ENCODE measurements at places on chromosomes 7 and 10. TPM values are rescaled to one million over a fixed set of nuclear protein-coding genes. Genes with fewer than 3 reads are reported as not detected.

SPDYE9 gene
- 0.10 TPM for total RNA-seq

ACBD7 gene
- 59.7 TPM for total RNA-seq

EIF5AL1 gene
- total RNA-seq = 0.28 TPM

GRCh38 chr10:90227786-90228185, 526.4 kb downstream of the KIF20B start:
- H3K27me3 ChIP-seq = no peaks in the 10 kb centered on the region
- H3K4me1 ChIP-seq = no peaks in the 10 kb centered on the region
- no peaks in the 10 kb centered on the region for H3K36me3 ChIP-seq
- no peak for DNase-seq

GRCh38 chr10:86931872-86932271, 25.5 kb downstream of the MMRN2 start:
- peaks cover 4% of the 10 kb centered on the region for H3K4me1 ChIP-seq
- no peak for DNase-seq
- H3K36me3 ChIP-seq = peaks cover 24% of the 10 kb centered on the region
- no peak overlapping the region for H3K27ac ChIP-seq

DNA sequence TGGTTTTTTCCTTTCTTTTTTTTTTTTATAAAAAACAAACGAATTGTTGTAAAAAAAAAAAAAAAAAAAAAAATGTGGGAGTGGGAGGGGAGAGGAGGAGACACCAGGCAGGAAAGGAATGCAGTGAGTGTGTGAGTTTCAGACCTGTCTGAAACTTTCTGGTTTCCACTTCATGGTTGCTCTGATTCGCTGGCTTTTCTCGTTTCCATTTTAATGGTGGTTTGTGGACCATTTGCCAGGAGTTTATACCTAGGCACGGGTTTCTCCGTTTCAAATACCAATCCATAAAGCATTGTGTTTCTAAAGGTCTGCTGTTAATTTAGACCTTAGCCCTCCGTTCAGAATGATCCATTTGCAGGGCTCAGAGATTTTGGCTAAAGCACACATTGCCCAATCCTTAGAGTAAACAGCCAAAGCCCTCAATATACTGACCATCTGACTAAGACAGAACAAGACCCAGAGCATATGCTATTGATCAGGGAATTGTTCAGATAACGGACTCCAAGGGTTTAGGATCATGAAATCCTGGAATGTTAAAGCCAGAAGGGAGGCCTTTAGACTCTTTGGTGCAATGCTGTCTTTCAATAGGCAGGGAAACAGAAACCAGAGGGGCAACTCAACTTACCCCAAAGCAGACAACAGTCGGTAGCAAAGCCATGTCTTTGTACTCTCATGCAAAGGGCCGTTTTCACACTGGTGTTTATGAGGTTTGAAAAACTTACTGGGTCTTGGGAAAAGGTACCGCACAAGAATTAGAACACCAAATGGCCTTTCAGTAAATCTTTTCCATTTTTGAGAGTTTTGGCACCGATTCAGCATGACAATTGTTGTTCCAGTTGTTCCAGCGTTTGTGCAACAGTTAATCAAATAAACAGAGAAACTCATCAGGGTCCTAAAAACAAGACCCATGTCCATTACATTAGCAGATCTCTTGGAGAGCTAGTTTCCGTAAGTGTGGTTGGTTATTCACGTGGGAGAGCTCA, 94.3 kb upstream of the AGBL3 start:
- H3K4me3 ChIP-seq = peak overlapping the region; percentile 89
- DNase-seq = peak; percentile 65
- H3K27me3 ChIP-seq = no peaks in the 10 kb centered on the region
- H3K4me1 ChIP-seq = peaks cover 19% of the 10 kb centered on the region
- no peaks in the 10 kb centered on the region for H3K36me3 ChIP-seq

DNA sequence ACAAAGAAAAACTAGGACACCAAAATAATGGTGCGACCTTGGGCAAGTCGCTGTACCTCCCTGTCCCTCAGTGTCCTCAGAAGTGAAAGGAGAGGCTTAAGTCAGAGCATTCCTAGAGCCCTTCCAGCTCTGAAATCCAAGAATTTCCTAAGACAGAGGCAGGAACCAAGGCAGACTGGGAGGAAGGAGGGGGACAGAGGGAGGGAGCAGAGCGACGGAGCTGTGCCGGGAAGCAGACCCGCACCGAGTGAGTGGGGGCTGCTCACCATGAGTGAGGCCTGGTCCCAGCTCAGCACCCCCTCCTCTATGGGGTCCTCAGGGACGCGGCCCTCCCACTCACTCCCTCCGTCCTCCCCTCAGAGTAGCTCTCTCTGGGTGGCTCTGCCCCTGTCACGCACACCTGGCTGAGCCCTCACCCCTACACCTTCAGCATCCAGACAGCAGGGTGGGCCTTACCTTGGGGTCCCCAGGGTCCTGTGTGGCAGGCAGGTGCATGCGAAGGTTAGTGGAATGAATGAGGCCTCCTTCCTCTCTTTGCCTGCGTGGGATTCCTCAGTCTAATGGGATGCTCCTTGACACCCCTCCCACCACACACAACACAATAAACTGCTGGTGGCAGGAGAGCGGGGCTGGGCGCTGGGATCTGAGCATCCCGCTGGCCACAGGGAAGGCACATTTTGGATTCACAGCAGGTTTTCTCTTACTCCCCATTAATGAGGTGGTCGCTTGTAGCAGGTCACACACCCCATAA, 4.6 kb upstream of the SMARCD3 start:
- peaks cover 67% of the 10 kb centered on the region for H3K4me1 ChIP-seq
- peak overlapping the region; percentile 84 for H3K4me3 ChIP-seq
- peak; percentile 72 for DNase-seq
- H3K36me3 ChIP-seq = peaks cover 14% of the 10 kb centered on the region

GRCh38 chr7:26699766-26700165, 164.6 kb downstream of the SKAP2 start:
- no peak overlapping the region for H3K27ac ChIP-seq
- DNase-seq = no peak
- H3K36me3 ChIP-seq = no peaks in the 10 kb centered on the region
- no peaks in the 10 kb centered on the region for H3K4me1 ChIP-seq
- no peak overlapping the region for H3K4me3 ChIP-seq
- no peaks in the 10 kb centered on the region for H3K27me3 ChIP-seq

GRCh38 chr10:86970162-86970981, 2.1 kb downstream of the ADIRF start:
- H3K4me3 ChIP-seq = peak overlapping the region; percentile 61
- DNase-seq = no peak
- peaks cover 61% of the 10 kb centered on the region for H3K4me1 ChIP-seq
- H3K27me3 ChIP-seq = peaks cover 22% of the 10 kb centered on the region

DNA sequence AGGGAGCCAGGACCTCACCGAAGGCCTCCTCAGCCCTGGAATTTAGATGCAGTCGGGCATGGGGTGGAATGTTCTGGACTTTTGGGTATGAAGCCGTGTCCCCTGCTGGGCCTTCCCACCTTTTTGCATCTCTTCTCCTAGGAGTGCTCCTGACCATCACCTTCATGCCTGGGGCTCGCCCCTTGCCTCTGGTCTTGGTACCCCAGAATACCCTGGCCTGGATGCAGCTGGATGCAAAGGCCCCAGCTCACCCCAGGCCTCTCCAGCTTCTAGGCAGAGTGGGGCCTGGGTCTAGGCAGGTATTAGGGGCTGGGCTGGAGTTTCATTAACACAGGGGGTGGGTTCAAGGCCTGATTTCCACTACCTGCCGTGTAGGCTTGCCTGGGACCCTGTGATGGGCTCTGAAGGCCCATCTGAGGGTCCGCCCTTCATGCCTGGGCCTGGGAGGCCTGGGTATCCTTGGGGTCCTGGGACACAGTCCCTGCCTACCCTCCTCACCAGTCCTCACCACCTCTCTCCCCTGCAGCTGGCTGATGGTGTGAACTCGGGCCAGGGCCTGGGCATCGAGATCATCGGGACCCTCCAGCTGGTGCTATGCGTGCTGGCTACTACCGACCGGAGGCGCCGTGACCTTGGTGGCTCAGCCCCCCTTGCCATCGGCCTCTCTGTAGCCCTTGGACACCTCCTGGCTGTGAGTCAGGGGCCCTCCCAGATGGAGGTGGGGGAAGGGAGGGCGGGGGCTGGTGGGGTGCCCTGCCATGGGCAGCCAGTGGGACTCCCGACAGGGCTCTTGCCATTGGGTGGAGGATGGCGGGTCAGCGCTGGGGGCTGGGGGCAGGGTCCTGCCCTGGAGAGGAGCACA, 10.1 kb downstream of the AQP1 start:
- H3K27ac ChIP-seq = no peak overlapping the region
- H3K4me3 ChIP-seq = no peak overlapping the region
- DNase-seq = no peak
- H3K27me3 ChIP-seq = no peaks in the 10 kb centered on the region
